ENCODE measurements at places on chromosomes 1 and 21.

DNA sequence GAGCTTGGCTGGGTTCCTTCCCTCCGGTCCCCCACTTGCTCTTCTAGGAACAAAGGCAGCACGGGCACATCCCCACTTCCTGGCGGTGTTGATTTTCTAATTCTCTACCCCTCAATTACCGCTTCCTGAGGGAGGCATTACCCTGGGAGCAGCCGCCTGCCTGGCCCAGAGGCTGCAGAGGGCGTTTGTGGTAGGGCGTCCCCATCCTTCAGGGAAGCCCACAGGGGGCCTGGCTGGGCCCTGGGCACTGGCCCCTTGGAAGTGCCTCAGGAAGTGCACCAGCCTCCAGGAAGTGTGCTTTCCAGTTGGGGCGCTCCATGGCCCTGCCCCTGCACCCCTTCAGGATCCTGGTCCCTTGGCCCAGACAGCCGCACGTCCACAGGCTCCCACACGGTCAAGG lies 42.1 kb upstream of the CASZ1 start:
- ATAC-seq = no peak

GRCh38 chr1:89361681-89362080 lies 2.2 kb upstream of the GBP6 start:
- no peak for ATAC-seq

DNA sequence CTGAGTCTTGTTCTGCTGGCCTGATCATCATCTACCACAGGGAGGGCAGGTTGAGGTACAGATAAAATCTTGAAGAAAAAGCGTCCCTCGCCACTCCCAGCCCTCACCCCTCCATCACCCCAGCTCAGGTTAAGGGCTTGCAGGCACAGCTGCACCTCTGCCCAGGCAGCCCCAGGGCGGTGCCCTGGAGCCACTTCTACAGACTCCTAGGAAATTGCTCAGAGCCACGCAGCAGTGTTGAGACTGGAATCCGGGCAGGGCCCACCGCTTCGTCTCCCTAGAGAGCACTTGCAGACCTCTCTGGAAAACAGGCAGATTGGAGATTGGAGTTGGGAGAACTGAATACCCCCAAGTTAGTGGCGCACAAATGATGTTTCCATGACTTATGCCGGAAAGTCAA lies 35.3 kb downstream of the VN1R5 start:
- no peak for ATAC-seq

DNA sequence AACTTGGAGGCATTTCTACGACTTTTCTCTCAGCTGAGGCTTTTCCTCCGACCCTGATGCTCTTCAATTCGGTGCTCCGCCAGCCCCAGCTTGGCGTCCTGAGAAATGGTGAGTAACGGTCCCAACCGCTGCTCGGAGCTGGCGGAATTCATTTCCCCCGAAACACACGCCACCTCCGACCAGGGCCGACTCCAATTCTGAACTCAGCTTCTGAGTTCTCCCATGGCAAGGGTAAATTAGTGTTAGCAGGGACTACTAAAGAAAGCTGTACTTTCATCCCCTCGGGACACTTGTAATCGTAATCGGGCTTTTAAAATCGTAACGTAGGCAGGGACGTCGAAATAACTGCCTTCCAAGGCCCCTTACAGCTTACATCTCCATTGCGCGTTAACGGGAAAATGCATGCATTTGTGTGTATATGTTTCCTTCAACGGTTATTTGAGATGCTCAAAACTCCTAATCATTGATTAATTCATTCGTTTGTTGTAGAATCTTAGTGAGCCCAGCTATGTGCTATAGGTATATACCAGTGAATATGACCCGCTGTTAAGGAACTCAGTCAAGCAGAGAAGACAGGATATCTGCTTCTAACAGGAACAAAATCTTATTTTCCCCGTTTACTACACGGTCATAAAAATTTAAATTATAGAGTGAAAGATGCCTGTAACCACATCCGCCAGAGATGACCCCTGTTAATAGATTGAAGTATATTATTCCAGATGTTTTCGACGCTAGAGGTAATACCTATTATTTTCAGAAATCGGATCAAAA lies 472 bp downstream of the DTL start:
- peak; percentile 5 for ATAC-seq

GRCh38 chr21:42722153-42722552 lies 68.7 kb downstream of the PDE9A start:
- no peak for ATAC-seq

DNA sequence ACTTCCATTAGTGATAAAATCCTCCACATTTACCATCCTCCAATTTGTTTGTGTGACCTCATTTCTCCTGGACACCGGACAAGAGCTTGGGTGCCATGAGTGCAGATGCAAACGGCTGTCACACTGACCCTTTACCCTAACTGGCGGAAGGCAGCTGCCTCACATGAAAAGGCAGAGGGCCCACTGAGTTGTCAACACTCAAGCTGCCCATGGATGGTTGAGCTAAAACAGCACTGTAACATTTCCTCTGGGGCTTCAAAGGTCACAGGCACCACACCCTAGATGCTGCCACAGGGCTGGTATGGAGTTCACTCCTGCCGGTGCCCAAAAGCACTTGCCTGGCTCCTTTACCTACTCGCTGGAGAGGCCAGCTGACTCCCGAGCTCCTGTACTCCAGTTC lies 653.4 kb downstream of the KCNT2 start:
- ATAC-seq = no peak

- ATAC-seq = no peak
Observed at GRCh38 chr1:67611846-67612245, 73.2 kb upstream of the GADD45A start.

DNA sequence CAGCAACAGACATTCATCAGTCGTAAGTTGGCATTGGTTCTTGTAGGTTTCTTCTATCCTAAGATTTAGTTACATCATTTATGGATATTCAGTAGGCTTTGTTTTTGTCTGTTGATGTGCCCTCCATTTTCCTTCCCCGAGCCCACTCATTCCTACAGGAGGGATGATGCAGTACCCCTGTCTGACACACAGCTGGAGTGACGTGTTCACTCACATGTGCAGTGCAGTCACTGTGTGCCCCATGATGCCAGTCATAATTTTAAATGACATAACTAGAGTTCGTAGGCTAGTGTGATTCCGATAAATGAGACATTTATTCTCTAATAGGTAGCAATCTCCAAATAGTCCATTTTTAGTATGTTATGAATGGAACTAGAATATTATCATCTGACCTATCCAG lies 438.4 kb downstream of the DSCAM start:
- peak; percentile 68 for ATAC-seq

- no peak for ATAC-seq
Observed at GRCh38 chr1:213060836-213061235, 9.8 kb downstream of the RPS6KC1 start.

GRCh38 chr1:18668750-18669404 lies 38.2 kb downstream of the PAX7 start:
- ATAC-seq = no peak

- no peak for ATAC-seq
Observed at GRCh38 chr1:30376054-30376697, 347.2 kb downstream of the MATN1 start.

DNA sequence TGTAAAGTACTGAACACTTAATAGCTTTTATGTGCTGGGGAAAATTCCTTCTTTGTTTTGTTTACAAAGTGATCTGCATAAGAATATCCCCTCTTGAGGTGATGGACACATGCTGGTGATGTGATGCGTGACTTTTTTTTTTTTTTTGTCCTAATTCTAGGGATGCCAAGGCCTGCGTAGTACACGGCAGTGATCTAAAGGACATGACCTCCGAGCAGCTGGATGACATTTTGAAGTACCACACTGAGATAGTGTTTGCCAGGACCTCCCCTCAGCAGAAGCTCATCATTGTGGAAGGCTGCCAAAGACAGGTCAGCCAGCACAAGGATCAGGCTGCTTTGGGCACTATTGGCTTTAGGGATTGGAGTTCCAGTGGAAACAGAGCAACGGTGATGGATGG lies 24.7 kb downstream of the ATP1A1 start:
- no peak for ATAC-seq

DNA sequence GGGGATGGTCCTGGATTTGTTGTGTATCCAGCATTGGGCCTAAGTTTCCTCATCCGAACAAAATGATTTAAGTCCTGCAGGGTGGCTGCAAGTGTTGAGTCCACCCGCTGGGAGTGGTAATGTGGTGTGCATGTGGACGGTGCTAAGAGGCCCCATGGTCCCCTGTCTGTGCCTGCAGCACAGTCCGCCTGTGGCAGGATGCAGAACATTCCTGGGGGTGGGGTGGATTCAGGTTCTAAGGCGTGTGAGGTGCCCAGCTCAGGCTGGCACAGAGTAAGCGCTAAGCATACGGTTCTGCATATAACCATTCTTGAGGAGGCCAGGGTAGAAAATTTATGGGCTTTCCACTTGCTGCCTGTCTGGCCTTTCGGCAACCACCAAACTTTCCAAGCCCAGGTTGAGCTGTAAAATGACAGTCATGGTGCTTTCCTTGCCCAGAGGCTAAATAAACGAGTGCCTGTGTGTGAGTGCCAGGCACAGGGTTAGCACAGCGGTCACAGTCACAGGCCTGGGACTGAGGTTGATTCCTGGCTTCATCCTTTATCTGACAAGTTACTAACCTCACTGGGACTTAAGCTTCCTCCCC lies 30.7 kb downstream of the SLC2A1 start:
- ATAC-seq = no peak

DNA sequence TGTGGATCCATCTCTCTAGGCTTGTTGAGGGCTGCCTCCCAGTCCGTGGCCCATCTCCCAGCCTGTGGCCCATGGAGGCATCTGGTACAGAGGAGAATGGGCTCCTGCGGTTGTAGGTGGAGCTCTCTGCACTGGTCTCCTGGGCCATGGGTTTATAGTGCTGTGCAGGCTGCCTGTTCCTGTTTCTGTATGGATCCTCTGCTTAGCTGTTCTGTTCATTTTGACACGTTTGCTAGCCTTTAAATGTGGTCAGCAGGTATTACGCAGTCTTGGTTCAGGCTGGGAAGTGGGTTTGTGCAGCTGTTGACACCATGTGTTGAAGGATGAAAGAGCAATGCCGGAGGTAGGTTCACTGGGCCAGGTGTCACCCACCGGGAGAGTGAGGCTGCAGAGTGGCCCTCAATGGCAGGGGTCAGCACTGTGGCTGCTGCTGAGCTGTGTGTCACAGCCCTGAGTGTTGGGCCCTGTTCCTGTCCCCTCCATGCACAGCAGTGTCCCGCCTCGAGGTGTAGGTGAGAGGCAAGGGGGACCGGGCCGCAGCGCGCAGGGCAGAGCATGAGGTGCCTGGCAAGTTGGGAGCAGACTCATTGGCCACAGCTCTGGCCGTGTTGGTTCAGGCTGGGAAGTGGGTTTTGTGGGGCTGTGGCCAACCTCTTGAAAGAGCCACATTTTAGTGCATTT lies 39.0 kb downstream of the SNAP47 start:
- no peak for ATAC-seq

DNA sequence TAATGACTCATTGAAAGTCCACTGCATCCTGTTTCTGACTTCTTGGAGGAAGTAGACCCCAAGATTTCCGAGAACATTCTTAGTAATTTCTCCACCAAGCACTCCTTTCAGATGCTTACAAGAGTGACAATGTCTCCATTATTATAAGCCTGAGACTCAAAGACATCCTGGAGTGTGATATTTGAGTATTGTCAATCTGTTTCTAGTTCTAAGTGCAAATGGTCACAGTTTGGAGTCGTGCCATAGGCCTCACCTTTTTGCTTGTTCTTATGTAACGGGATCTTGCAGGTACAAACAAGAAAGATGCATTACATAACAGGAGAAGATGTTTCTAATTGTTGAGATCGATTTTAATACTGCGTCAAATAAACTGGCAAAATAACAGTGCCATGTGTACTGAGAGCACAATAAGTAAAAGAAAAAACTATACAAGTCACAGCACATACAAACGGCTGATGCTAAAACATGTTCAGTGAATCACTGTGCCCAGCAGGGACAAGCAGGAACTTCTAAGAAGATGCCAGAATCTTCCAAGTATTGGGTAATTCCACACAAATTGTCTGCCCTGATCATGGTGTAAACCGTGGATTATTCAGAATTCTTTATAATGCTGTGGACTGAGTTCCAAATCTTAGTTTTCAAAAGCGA lies 54.1 kb downstream of the CD2 start:
- no peak for ATAC-seq

DNA sequence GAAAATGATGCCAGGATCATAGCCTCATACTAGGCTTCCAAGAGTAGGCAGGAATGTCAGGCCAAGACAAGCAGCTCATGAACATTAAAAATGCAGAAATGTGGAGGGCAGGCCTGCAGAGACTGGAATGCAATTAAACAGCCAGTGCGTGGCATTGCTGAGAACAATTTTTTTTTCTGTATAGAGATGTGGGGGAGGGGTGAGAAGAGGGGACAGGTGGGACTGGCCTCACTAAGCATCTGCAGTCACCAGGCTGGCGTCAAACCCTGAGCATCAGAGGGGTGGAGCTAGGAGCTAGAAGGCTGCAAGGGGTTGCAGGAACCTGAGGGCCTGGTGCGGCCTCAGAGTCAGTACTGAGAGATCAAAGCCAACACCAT lies 114.1 kb downstream of the TNR start:
- peak; percentile 71 for ATAC-seq

DNA sequence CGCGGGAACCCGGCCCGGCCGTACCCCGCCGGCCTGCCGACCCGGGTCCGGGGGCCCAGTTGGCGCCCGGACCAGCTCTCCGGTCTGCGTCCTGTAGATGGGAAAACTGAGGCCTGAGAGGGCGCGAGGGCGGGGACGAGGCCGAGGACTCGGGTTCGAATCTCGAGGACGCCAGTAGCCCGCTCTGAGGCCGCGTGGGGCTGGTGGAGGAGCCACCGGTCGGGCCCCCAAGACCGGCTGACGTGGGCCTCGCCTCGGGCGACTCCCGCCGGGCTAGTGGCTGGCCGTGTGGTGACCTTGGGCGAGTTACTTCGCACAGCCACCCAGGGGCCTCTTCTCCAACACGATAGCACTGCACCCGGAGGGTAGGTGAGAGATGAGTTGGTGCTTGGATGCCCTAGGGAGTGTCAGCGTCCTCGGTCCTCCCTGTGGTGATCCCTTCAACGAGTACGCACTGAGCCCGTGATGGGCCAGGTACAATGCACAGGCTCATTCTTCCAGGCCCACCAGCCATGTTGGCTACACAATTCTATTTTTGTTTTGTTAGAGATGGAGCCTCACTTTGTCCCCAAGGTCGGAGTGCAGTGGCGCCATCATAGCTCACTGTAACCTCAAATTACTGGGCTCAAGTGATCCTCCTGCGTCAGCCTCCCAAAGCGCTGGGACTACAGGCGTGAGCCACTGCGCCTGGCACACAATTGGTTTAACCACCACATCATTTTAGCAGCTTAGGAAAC lies 404 bp upstream of the SCMH1 start:
- peak; percentile 32 for ATAC-seq

GRCh38 chr21:36079010-36079649 lies 9.3 kb downstream of the CBR1 start:
- ATAC-seq = no peak
